ENCODE measurements at places on chromosomes 6 and 20.

DNA sequence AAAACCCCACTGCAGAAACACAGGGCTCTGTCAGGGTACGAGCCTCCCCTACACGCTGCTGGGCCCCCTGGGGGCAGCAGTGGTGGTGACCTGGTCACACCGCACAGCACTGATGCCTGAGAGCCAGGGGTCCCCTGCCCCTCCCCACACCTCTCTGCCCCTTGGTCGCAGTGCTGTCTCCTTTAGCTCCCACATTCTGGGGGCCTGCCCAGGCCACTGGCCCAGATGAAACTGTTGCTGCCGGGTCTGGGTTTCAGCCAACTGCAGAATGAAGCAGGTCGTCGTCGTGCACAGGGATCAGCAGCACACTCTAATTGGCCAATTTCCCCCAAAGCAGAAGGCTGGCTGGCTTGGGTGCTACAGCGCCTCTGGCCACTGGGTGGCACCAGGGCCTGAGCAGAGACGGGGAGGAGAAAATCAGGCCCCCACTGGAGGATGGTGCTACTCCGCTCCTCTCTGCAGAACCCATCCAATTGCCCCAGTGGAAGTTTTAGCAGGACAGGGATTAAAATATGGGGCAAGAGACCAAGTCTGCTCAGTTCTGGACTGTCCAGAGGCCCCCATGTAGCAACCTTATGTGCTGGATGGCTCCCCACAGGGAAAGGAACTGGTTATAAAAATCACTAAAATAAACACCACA lies 26.1 kb downstream of the DIDO1 start:
- peak; percentile 64 for DNase-seq

DNA sequence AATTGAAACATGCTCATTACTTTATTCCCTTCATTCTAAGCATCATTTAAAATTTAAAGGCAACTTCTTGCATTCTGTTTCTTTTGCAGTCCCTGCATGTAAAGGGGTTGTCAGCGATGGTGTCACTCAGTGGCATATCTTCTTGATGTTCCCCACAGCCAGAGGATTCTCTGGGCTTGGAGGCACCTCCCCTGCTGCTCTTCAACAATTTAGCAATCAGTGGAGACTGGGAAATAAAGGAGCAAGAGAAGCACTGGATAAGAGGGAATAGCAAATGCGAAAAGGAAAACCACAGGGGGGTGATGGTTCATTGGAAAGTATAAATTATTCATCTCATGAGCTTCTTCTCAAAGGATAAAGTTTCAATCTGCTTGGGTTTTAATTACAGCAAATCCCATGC lies 30.7 kb upstream of the MC3R start:
- no peak for DNase-seq

GRCh38 chr6:73079978-73080377 lies 145.3 kb downstream of the KHDC1L start:
- peak; percentile 43 for DNase-seq

GRCh38 chr6:35209081-35209480 lies 4.7 kb upstream of the SCUBE3 start:
- no peak for DNase-seq

DNA sequence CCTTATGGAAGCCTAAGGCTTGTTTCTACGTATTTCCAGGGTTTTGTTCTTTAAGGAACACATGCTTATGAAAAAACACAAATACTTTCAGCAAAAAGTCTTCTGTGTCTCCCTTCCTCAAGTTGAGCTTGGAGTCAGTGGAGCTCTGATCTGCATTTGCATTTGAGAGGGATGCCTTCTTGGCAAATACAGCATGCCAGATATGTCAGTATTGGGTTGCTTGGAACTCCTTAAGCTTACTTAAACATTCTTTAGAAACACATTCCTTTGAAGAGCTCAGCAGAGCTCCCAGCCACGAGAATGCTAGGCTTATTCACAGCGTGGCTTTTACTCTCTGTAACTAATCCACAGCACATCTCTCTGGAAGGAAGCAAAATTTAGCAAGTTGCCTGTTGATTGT lies 68.3 kb downstream of the ANKRD6 start:
- no peak for DNase-seq

DNA sequence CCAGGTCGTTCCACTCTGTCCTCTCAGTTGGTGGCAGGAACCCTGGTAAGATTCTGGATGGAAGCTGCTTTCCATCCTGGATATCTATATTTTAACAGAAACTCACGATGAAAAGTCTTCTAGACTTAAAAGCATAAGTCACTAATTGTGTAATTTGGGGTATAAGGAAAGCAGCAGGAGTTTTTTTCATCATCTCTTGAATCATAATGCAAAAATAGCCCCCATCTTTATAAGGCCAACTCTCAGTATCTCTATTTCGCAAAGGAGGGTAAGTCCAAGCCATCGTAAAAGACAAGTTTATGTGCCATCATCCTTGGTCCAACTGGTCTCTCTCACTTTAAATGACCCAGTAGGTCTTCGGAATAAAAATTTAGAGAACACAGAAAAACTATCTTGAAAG lies 95.1 kb downstream of the FAM50B start:
- no peak for DNase-seq

DNA sequence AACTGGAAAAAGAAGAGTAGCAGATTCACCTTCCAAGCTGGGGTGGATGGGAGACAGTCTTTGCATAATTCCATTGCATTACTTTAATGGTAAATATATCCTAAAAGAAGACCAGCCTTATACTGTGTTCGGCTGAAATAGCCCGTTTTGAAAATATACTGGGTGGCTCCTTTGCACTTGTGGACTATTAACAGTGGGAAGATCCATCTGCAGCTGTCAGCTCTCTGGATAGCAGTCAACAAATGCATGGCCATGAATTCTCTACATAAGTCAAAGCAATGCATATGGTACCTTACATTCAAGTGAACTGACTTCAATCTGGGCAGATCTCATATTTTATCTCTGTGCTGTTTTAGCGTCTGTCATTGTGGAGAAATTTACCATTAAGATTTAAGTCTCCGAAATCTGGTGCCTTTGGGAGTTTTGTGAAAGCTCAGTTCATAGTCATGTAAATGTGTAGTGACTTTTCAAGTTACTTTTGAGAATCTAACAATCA lies 400.6 kb upstream of the RNF217 start:
- DNase-seq = no peak

- peak; percentile 46 for DNase-seq
Observed at GRCh38 chr20:10565922-10566897, 107.6 kb downstream of the JAG1 start.

- no peak for DNase-seq
Observed at GRCh38 chr20:62762376-62762775, 33.9 kb upstream of the MRGBP start.

DNA sequence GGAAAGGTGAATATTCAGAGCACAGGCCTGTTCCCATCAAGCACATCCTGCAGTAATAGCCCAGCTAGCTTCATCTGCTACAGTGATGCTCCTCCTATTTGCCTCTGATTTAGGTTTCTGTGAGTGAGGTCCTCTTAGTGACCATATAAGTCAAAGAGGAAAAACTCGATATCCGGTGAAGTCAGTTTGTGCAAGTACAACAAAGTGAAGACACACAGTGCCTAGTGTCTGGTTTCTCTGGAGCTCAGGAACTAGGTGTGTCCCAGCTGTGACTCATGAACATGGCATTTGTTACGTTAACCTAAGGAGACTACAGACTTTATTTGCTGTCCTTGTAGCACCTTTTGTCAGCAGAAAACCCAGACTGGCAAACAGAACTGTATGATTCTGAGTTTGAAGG lies 33.9 kb downstream of the EDN1 start:
- peak; percentile 52 for DNase-seq

DNA sequence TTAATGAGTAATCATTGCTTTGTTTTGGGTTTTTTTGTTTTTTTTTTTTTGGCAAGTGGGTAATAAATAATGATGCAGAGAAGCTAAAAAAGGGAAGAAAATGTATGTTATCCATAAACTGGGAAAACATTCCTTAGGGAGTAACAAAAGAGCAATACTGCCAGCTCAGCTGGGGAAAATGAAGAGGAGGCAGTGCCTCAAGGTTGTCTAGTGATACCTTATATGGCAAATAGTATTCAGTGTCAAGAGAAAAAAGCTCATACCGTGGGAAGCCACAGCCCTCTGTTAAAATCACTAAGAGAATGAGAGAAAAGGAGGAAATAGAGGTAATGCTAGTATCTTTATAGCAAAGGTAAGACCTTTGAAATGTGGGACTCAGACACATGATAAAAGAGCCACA lies 47.1 kb upstream of the SMLR1 start:
- DNase-seq = no peak

DNA sequence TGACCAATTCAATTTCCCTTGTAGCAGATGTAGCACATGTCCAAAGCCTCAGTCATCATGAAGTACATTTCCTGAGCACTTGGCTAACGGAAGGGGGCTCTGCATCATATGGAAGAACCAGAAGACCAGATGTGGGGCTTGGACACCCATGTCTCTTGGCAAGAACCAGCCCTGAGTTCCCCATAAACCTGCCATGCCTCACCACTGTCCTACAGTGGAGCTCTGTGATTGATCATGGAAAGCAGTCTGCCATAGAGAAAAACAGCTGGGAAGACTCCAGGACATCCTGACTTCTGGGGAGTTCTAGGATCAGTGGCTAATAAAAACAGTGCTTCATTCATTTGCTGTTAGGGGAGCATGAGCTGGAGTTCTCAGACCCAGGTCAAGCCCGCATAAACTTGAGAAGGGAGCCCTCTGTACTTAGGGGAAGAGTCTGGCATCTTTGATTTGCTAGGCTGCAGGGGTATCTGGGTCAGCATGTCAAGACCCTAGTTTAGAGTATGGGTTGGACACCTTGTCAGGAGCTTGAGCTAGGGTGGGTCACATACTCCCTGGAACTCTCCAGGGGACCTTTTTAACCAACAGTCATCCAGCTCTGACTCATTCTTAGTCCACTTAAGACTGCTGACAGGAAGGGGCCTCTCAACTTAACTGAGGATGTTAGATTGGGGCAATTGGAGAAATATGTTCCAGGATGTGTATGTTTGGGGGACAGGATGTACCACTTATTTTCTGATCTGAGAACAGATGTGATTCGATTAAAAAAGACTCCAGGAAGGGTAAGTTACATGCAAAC lies 26.3 kb upstream of the TRAM2 start:
- peak; percentile 83 for DNase-seq

DNA sequence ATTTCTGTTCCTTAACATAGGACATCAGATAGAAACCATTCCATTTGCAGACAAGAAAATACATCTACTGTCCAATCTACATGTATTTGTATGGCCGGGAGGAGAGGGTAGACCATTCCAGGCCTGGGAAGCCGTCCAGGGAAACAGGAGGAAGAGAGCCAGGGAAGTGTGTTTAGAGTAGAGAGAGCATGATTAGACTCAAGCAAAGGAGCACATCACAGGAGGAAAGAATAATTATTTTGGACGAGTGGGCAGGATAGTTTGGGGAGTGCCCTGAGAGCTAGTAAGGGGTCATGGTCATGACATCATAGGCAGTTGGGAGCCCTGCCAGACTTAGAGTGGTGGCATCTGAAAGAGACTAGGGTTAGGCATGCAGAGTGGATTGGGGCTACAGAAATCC lies 250.0 kb downstream of the HIVEP2 start:
- peak; percentile 35 for DNase-seq

- peak; percentile 72 for DNase-seq
Observed at GRCh38 chr20:14288341-14289330, 48.8 kb downstream of the FLRT3 start.

DNA sequence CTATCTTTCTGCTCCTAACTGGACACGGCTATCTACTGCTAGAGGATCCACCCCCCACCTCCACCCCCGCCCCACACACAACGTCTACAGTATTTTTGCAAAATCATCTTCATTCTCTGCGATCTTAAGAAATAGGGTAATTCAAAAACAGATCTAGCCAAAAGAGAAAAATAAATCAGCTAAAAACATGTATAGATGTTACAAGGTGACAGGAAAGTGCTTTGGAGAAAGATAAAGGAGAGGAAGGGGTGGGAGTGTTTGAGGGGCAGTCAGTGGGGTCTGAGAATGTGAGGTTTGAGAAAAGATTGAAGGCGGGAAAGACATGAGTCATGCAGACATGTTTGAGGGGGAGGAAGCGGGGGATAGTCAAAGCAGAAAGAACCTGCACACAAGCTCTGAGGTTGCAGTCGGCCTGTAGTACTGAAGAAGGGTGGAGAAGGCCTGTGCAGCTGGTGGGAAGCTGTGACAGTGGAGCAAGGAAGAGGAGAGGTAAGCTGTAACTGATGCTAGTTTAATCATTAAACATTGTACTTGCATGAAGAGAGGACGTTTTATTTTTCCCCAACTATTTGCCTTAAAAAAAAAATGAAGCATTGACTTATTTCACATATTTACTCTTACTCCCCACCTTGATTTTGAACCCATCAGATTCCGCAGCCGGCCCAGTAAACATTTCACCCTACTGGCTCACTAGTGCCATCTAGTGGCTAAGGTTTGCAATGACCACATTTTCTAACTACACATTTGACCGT lies 332.6 kb downstream of the ADGRB3 start:
- peak; percentile 29 for DNase-seq

DNA sequence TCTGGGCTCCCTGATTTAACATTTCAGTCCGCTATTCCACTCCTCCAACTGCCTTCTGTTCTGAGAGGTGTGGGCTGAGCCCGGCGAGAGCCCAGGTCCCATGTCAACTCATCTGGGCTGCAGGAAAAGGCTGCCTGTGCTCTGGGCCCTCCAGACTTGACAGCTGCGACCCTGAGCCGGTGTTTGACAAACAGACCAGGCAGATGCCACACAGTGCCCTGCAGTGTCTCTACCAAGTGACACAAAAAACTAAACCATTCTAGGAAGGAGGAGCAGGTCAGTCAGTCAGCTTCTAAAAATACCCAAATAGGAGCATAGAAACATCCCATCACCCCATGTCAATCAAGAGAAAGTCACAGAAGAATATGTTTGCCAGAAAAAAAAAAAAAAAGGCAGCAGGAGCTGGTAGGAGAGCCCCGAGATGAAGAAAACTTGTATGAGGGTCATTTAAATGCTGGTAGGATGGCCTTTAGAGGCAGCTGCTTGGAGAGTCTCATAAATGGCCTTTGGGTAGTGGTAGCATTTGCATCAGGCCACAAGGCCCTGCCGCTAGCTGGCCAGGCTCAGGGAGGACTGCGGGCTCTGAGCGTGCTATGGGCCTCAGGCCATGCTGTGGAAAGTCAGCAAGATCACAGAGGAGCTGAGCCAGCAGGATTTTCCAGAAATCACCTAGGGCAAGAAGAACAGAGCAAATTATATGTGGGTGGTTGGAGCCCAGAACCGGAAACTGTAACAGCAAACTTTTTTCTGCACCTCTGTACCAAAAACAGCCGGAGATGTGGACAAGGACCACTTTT lies 36.6 kb upstream of the GFOD1 start:
- no peak for DNase-seq

GRCh38 chr20:53840532-53840931 lies 229.9 kb downstream of the BCAS1 start:
- DNase-seq = peak; percentile 28

GRCh38 chr20:61316346-61316745 lies 64.3 kb downstream of the CDH4 start:
- DNase-seq = no peak

DNA sequence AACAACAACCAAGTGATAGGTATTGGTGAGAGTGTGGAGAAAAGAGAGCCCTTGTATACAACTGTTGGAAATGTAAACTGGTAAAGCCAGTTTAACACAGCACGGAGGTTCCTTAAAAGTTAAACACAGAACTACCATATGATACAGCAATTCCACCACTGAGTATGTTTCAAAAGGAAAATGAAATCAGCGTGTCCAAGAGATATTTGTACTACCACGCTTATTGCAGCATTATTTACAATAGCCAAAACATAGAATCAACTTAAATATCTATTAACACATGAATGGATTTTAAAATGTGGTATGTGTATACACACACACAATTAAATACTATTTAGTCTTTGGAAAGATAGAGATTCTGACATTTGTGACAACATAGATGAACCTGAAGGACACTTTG lies 1.1 kb downstream of the PTCHD4 start:
- DNase-seq = no peak
